ENCODE measurements at places on chromosomes 7 and 10. TPM values are rescaled to one million over a fixed set of nuclear protein-coding genes. Genes with fewer than 3 reads are reported as not detected.

NUB1 gene
- total RNA-seq, result 68.1 TPM

HILPDA gene
- 14.5 TPM for total RNA-seq

WDR37 gene
- total RNA-seq, result 27.1 TPM

FANK1 gene
- total RNA-seq, result 2.6 TPM

SLC29A4 gene
- 1.0 TPM for total RNA-seq

FAM180A gene
- total RNA-seq, result 0.22 TPM

GTF2IRD1 gene
- 16.5 TPM for total RNA-seq

H2BK1 gene
- not detected for total RNA-seq

BTBD16 gene
- total RNA-seq, result not detected
